CD4-positive, alpha-beta T cell treated with Interleukin-2 at 100 ng/mL for 4 hours (primary cell): ENCODE measurements at places on chromosomes 11 and 22.

- no peak for DNase-seq
Measured at GRCh38 chr11:114799476-114799875, 121.1 kb downstream of the NXPE2 start.

DNA sequence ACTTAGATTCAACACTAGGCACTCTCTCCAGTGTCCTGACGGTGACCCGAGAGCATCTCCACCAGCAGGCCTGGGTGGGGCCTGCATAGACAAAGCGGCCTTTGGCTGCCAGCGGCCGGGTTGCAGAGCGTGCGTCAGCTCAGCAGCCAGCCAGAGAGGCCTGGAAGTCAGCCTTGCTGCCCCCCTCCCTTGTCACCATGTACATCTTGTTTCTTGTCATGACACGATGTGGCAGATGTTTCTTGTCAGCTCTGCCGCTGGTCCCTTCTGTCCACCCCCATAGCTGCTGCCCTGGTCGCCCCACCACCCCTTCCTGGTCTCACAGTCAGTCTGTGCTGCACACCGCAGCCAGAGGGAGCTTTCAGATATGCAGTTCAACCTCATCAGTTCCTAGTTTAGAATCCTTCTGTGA lies 33.1 kb upstream of the CBX7 start:
- no peak for DNase-seq

GRCh38 chr11:60835534-60835846 lies 6.4 kb upstream of the CCDC86 start:
- DNase-seq = no peak

GRCh38 chr11:118277312-118277711 lies 13.2 kb upstream of the MPZL2 start:
- no peak for DNase-seq

DNA sequence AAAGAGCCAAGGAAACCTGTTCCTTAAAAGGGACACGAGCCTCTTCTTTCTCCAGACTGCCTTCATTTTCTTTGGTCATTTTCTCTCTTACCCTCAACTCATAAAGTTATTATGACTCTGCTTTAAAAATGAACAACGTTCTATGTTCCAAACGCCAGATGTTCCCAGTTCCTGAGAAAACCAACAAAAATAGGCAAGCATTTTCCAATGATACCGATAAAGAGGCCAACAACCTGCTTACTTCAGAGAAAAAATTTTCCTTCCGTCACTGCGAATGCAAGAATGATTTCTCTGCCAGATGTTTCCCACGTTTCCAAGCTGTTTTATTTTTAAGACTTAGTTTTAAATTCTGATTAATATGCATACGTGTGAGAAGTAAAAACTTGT lies 315 bp upstream of the TRPC6 start:
- DNase-seq = no peak

- DNase-seq = no peak
Measured at GRCh38 chr22:49404020-49404419, 423.7 kb downstream of the BRD1 start.

DNA sequence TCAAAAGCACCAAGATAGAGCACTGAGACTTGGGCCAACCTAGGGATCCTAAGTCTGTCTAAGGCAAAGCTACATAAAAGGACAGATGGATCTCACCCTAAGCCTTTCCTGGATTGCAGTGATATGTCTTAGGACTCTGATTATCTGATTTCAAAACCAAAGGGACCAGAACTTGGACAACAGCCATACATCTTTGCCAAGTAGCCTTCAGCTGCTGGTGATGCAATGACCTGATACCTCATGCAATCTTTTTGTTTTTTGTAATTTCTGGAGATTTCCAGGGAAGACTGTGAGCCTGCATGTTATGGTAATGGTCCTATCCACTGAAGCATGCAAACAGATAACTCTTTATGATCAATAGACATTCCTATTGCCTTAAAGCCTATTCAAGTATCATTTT lies 230.4 kb upstream of the MTNR1B start:
- no peak for DNase-seq

- no peak for DNase-seq
Measured at GRCh38 chr11:3171931-3172560, 6.9 kb upstream of the OSBPL5 start.

GRCh38 chr11:8777907-8778767 lies 95.5 kb downstream of the RPL27A start:
- DNase-seq = no peak

DNA sequence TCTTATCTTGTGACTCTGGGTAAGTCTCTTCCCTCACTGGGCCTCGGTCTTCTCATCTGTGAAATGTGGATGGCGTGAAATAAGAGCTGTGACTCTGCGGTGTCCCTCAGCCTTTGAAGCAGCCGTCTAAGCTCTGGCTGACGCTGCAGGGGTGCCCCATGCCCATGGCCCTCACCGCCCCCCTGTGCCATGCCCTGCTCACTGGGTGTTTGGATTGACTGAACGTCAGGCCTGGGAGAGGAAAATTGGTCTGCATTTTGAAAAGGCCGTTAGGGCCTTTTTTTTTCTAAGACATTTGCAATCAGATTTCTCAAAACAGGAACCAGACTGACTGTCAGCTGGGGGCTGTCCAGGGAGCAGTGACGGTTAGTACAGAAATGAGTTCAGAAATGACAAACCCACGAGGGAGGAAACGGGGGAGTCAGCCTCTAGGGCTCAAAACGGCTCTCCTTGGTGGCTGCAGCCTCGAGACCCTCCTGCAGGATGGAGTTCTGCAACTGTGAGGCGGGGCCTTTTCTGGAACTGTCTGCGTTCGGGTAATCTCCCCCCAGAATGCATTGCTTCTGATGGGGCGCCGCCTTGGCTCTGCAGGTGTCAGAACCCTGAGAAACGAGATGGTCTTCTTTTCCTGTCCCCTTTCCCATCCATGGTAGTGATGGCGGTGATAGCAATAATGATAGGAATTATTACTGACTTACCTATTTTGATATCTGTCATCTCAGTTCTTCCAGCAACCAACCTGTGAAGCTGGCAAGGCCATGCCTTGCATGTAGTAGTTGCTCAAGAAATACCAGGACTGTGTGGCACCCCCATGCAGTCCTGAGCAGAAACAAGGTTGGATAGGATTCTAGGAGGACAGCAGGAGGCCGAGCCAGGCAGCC lies 2.0 kb downstream of the GRK2 start:
- DNase-seq = peak; percentile 68

- DNase-seq = no peak
Measured at GRCh38 chr22:42813501-42813900, 43.6 kb downstream of the ARFGAP3 start.
